Esophagus squamous epithelium (tissue), 5 donors: ENCODE measurements at places on chromosomes 6 and 20. TPM values are rescaled to one million over a fixed set of nuclear protein-coding genes. Genes with fewer than 3 reads are reported as not detected.
A peak's percentile ranks its signal among the peaks of the same experiment; 100 is the strongest.

DNA sequence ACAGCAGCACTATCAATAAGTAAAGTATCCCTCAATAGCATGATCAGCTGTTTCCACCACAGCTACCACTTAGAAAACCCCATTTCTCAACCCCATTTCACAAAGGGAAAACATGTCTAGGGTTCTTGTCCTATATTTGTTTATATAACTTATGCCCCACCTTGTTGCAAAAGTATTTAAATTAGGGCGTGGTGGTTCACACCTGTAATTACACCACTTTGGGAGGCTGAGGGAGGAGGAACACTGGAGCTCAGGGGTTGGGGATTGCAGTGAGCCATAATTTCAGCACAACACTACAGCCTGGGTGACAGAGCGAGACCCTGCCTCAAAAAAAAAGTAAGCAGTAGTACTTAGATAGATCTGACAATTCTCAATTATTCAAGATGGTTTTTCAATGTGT is 3.7 kb downstream of the MRPL14 start:
- no peaks in the 10 kb centered on the region for H3K36me3 ChIP-seq
- H3K4me3 ChIP-seq, result no peak overlapping the region
- peaks cover 25% of the 10 kb centered on the region for H3K4me1 ChIP-seq
- H3K27me3 ChIP-seq, result no peaks in the 10 kb centered on the region
- peak overlapping the region; percentile 49 for H3K27ac ChIP-seq

Gene LY86
- 2.3 TPM for total RNA-seq

Gene C6orf15
- not detected for total RNA-seq

GRCh38 chr6:97440590-97441176 is 157.7 kb upstream of the MMS22L start:
- no peaks in the 10 kb centered on the region for H3K27me3 ChIP-seq
- no peak overlapping the region for H3K4me3 ChIP-seq
- no peak for DNase-seq
- no peaks in the 10 kb centered on the region for H3K36me3 ChIP-seq

DNA sequence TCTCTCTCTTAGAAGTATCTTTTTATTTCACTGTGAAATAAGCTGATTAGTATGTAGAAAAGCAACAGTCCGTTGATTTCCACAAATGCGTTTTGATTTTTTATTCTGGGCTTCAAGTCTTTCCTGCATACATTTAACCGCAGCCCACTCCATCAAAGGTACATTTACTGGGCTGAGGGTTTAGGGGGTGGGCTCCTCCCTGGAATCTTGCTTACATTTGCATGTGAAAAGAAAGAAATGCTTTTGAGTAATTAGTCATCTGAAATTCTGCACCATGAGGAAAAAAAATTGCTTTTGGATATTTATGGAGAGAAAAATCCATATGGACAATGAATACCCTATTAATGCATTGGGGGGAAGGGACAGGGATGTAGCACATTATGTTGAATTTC is 178.3 kb upstream of the MCHR2 start:
- H3K36me3 ChIP-seq, result no peaks in the 10 kb centered on the region
- H3K27ac ChIP-seq, result no peak overlapping the region
- no peak overlapping the region for H3K4me3 ChIP-seq
- H3K4me1 ChIP-seq, result peaks cover 11% of the 10 kb centered on the region
- DNase-seq, result no peak
- H3K27me3 ChIP-seq, result no peaks in the 10 kb centered on the region

- H3K4me1 ChIP-seq, result peaks cover 29% of the 10 kb centered on the region
- no peaks in the 10 kb centered on the region for H3K27me3 ChIP-seq
- H3K4me3 ChIP-seq, result no peak overlapping the region
Measured at GRCh38 chr6:29967379-29968010, 25.2 kb downstream of the HLA-A start.

DNA sequence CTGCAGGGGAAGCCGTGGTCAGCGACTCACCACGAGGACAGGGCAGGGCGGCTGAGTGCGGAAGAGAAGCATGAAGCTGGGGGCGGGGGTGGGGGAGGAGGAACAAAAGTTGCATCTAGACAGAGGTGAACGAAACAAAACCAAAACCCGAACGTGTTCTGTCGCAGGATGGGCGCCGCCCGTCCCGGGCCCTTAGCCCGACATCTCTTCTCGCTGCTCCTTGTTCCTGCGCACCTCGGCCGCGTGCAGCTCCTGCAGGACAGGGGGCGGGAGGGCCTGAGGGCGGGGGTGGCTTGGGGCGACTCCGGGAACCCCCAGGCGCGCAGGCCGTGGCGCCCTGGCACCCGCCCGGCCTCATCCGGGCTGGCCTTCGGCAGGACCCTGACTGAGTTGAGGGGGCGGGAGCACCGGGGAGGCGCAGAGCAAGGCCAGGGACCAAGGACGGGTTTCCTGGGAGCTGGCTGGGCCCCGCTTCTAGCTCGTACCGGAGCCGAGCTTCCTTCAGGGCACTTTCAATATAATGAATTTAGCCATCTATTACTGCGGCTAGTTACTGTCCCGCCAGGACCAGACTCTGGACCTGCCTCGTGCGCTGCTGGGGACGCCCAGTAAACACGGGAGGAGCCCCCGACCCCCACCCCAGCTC is 12.0 kb downstream of the STMN3 start:
- peak overlapping the region; percentile 92 for H3K27ac ChIP-seq
- DNase-seq, result no peak
- H3K27me3 ChIP-seq, result no peaks in the 10 kb centered on the region

Gene HSPA12B
- 0.64 TPM for total RNA-seq

Gene HCRTR2
- not detected for total RNA-seq

Gene SPATA25
- not detected for total RNA-seq

GRCh38 chr6:22570185-22570551 is 802 bp downstream of the HDGFL1 start:
- H3K27me3 ChIP-seq, result no peaks in the 10 kb centered on the region
- no peak overlapping the region for H3K27ac ChIP-seq
- H3K4me1 ChIP-seq, result no peaks in the 10 kb centered on the region
- no peaks in the 10 kb centered on the region for H3K36me3 ChIP-seq
- no peak for DNase-seq

Gene TFAP2A
- 22.5 TPM for total RNA-seq

DNA sequence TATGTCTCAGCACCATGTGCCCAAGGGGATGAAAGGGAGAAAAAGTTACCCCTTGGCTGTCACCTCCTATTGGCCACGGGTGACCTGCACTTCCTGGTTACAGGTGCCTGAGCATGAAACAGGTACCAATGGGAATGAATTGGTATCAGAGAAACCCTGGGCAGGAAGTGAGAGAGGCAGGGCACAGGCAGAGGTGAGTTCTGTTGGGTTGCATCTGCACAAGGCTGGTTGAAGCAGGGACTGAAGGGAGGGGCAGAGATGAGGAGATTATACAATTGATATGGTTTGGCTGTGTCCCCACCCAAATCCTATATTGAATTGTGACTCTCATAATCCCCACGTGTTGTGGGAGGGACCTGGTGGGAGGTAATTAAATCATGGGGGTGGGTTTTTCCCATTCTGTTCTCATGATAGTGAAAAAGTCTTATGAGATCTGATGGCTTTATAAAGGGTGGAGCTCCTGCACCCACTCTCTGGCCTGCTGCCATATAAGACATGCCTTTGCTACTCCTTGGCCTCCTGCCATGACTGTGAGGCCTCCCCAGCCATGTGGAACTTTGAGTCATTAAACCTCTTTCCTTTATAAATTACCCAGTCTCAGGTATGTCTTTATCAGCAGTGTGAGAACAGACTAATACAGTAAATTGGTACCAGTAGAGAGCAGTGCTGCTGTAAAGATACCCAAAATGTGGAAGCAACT is 291.8 kb downstream of the LRFN2 start:
- H3K27ac ChIP-seq, result no peak overlapping the region
- DNase-seq, result no peak
- H3K36me3 ChIP-seq, result no peaks in the 10 kb centered on the region
- no peak overlapping the region for H3K4me3 ChIP-seq
- H3K4me1 ChIP-seq, result peaks cover 36% of the 10 kb centered on the region

- no peak overlapping the region for H3K4me3 ChIP-seq
- H3K4me1 ChIP-seq, result no peaks in the 10 kb centered on the region
- H3K36me3 ChIP-seq, result peaks cover 55% of the 10 kb centered on the region
- H3K27ac ChIP-seq, result no peak overlapping the region
- no peak for DNase-seq
- no peaks in the 10 kb centered on the region for H3K27me3 ChIP-seq
Measured at GRCh38 chr20:35515341-35515740, 14.1 kb downstream of the C20orf173 start.

Gene KIF13A
- total RNA-seq, result 24.3 TPM

DNA sequence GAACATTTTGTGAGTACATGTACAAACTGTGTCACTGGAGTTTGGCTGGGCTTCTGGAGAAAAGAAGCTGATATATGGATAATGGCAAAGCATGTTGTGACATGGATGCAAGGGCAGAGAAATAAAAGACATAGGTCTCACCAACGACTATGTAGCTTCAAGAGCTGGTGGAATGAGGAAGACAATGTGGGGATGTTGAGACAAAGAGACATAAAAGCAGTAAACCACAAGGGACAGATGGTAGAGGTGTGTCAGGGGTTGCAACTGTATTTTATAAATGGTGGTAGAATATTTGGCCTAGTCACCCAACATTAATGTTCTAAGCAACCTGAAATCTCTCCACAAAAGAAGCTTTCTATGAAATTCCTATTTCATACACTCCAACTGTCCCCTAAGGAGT is 199.0 kb downstream of the KCNQ5 start:
- H3K27ac ChIP-seq, result no peak overlapping the region
- H3K4me3 ChIP-seq, result no peak overlapping the region
- no peaks in the 10 kb centered on the region for H3K27me3 ChIP-seq
- H3K36me3 ChIP-seq, result no peaks in the 10 kb centered on the region
- no peak for DNase-seq
- H3K4me1 ChIP-seq, result no peaks in the 10 kb centered on the region

- no peak for DNase-seq
- H3K27ac ChIP-seq, result no peak overlapping the region
- H3K4me3 ChIP-seq, result no peak overlapping the region
- H3K36me3 ChIP-seq, result no peaks in the 10 kb centered on the region
- H3K27me3 ChIP-seq, result no peaks in the 10 kb centered on the region
Measured at GRCh38 chr6:70072540-70073179, 206.3 kb downstream of the COL19A1 start.

Gene HIVEP1
- 11.0 TPM for total RNA-seq

Gene SLC44A4
- 1.3 TPM for total RNA-seq

GRCh38 chr20:46995561-46996142 is 101.0 kb downstream of the EYA2 start:
- peaks cover 83% of the 10 kb centered on the region for H3K4me1 ChIP-seq
- no peak for DNase-seq
- H3K36me3 ChIP-seq, result no peaks in the 10 kb centered on the region
- H3K27ac ChIP-seq, result peak overlapping the region; percentile 93

Gene CPNE1
- total RNA-seq, result 98.2 TPM

Gene KLHDC3
- 59.5 TPM for total RNA-seq

DNA sequence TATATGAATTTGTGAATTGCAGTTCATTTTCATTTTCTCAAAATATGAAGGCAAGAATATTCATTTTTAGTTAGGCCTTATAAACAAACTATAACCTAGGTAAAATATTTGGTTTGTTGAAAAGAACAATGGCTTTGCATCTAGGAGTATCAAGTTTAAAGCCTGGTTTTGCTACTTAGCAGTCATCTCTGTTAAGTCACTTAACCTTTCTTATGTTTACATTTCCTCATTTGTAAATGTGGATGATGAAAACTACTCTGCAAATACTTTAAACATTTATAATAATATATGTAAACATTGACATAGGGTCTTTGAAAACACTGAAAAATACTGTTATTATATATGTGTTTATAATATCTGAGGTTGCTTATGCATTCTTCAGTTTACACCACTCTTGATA is 135.5 kb downstream of the CENPW start:
- no peaks in the 10 kb centered on the region for H3K36me3 ChIP-seq
- no peak for DNase-seq
- H3K4me1 ChIP-seq, result no peaks in the 10 kb centered on the region
- H3K27ac ChIP-seq, result no peak overlapping the region
- H3K27me3 ChIP-seq, result no peaks in the 10 kb centered on the region
- no peak overlapping the region for H3K4me3 ChIP-seq

Gene MAFB
- 61.7 TPM for total RNA-seq

- no peaks in the 10 kb centered on the region for H3K36me3 ChIP-seq
- DNase-seq, result no peak
- no peak overlapping the region for H3K4me3 ChIP-seq
Measured at GRCh38 chr6:84273048-84273809, 45.8 kb upstream of the CEP162 start.

DNA sequence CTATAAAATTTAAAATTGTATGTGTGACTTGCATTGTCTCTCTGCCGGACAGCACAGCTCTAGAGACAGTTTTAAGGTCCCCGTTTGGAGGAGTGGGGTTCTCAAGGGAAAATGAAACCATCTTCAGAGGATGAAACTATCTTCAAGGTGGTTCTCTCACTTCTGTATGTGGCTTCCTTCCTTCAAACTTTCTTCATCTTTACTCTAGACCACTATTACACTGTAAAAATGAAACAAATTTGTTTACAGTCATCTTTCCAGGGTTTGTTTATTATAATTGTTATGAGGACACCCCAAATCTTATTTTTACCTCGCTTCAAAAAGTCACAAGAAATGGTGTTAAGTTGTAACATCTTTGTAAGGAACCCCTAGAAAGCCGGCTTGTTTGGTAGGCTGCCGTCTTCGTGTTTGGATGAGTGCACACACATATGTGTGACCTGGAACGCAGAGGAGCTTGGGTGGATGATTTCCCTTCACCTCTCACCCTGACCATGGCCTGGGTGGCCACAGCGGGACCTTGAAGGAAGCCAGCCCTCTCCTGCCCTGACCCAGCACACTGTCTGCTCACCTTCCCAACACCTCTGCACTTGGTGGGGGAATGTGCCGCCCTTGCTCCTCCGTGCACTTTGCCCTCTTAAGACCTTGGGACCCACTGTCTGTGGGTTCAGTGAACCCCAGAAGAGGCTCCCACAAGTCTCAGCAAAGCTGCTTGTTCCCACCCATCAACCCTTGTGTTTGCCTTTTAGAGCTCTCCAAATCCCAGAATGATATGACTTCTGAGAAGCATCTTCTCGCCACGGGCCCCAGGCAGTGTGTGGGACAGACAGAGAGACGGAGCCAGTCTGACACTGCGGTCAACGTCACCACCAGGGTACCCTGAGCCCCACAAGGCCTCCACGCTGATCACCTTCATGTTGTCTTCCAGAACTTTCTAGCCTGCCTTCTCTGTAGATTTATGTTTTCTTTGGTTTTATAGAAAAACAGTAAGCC is 67.8 kb downstream of the SYTL3 start:
- DNase-seq, result no peak
- H3K27ac ChIP-seq, result peak overlapping the region; percentile 63
- no peaks in the 10 kb centered on the region for H3K36me3 ChIP-seq
- peaks cover 7% of the 10 kb centered on the region for H3K4me1 ChIP-seq
- H3K4me3 ChIP-seq, result no peak overlapping the region

Gene ZC2HC1B
- total RNA-seq, result not detected

GRCh38 chr20:59032713-59033059 is 551 bp upstream of the ATP5F1E start:
- peaks cover 69% of the 10 kb centered on the region for H3K36me3 ChIP-seq
- peak overlapping the region; percentile 90 for H3K27ac ChIP-seq
- H3K27me3 ChIP-seq, result no peaks in the 10 kb centered on the region

Gene KHDC1L
- total RNA-seq, result not detected

GRCh38 chr6:38024908-38025307 is 205.4 kb downstream of the ZFAND3 start:
- no peak for DNase-seq
- no peaks in the 10 kb centered on the region for H3K27me3 ChIP-seq
- no peak overlapping the region for H3K27ac ChIP-seq
- no peaks in the 10 kb centered on the region for H3K36me3 ChIP-seq
- H3K4me3 ChIP-seq, result no peak overlapping the region
- peaks cover 29% of the 10 kb centered on the region for H3K4me1 ChIP-seq
